ENCODE measurements at places on chromosomes 7 and 10. TPM values are rescaled to one million over a fixed set of nuclear protein-coding genes. Genes with fewer than 3 reads are reported as not detected.

DNA sequence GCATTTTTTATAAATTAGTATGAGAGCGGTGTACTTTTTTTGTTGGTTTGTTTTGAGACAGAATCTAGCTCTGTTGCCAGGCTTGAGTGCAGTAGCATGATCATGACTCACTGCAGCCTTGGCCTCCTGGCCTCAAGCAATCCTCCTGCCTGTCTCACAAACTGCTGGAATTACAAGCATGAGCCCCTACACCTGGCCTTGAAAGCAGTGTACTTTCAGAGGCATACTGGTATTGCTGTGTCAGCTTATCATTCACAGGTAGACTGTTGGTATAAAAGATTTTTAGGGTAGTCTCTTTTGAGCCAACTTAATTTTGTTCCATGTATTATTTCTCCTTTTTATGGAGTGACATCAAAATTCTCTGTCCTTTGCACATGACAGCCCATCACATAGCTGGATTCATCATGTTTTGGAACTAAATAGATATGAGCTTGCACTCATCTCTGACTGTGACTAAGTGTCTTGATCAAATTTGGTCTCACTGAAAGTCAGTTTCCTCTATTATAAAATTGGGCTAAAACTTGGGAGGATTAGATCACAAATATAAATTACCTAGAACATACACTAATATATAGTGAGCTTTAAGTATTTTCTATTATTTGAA is 12.4 kb downstream of the GNAT3 start:
- DNase-seq: peak; percentile 94
- H3K36me3 ChIP-seq: no peaks in the 10 kb centered on the region
- H3K4me3 ChIP-seq: no peak overlapping the region

GRCh38 chr10:103563231-103564115 is 70.0 kb downstream of the NEURL1 start:
- no peak overlapping the region for H3K4me3 ChIP-seq
- DNase-seq: no peak
- H3K4me1 ChIP-seq: no peaks in the 10 kb centered on the region
- peaks cover 62% of the 10 kb centered on the region for H3K27me3 ChIP-seq
- H3K27ac ChIP-seq: no peak overlapping the region

- no peaks in the 10 kb centered on the region for H3K4me1 ChIP-seq
- no peak overlapping the region for H3K4me3 ChIP-seq
- H3K27ac ChIP-seq: no peak overlapping the region
- H3K27me3 ChIP-seq: peaks cover 49% of the 10 kb centered on the region
- no peaks in the 10 kb centered on the region for H3K36me3 ChIP-seq
These were observed 18.7 kb upstream of the PTF1A start for GRCh38 chr10:23173214-23174073.

DNA sequence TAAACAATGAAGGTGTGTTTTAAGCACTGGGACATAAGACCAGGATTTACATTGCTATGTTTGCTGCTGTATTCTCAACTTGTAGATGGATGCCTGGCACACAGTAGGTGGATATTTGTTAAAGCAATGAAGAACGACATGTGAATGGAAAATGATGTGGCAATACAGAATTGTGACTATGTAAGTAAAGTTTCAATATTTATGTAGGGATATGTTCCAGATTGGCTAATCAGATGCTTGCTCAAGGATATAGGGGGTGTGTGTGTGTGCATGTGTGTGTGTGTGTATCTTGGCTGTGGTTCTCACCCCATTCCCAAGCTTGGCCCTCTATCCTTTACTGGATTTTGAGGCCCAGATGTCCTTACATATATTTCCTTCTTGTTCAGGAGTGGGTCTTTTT is 42.7 kb upstream of the LAMB1 start:
- H3K27me3 ChIP-seq: no peaks in the 10 kb centered on the region
- H3K27ac ChIP-seq: no peak overlapping the region
- H3K4me1 ChIP-seq: no peaks in the 10 kb centered on the region
- no peak overlapping the region for H3K4me3 ChIP-seq
- H3K36me3 ChIP-seq: no peaks in the 10 kb centered on the region
- DNase-seq: peak; percentile 56

- H3K27me3 ChIP-seq: no peaks in the 10 kb centered on the region
- peak overlapping the region; percentile 1 for H3K27ac ChIP-seq
- peak; percentile 85 for DNase-seq
- no peaks in the 10 kb centered on the region for H3K36me3 ChIP-seq
- peaks cover 7% of the 10 kb centered on the region for H3K4me1 ChIP-seq
These were observed 65.8 kb downstream of the PIP4K2A start for GRCh38 chr10:22648547-22648961.

- no peak for DNase-seq
- no peak overlapping the region for H3K4me3 ChIP-seq
- no peaks in the 10 kb centered on the region for H3K36me3 ChIP-seq
- no peak overlapping the region for H3K27ac ChIP-seq
- H3K27me3 ChIP-seq: no peaks in the 10 kb centered on the region
These were observed 34.4 kb upstream of the ECHDC3 start for GRCh38 chr10:11707624-11708350.

DNA sequence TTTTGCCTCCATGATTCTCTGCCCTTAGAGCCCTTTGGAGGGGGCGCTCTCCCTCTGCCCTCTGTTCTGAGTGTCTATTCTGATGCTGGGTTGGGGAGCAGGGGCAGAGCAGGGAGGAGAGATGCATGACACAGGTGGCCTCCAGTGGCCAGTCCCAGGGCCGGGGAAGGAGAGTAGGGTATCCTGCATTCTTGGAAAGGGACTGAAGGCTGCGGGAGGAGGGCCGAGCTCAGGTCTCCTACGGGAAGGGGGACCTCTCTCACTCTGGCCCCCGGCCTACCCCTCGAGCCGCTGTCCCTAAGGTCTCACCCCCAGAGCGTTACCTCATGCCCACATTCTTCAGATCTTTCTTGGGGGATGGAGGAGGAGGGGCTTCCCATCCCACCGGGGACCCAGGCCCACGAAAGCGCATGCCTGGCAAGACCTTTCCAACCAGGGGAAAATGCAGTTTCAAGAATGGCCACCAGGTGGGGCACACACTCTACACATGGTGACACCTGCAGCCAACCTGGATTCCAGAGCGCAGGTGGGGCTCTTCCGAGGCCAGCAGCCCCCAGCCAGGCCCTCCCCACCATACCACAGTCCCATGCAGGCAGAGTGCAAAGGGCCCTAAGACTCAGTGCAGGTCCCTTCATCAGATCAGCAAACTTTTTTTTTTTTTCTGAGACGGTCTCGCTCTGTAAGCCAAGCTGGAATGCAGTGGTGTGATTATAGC is 86.4 kb downstream of the MYL10 start:
- no peaks in the 10 kb centered on the region for H3K4me1 ChIP-seq
- H3K27me3 ChIP-seq: no peaks in the 10 kb centered on the region
- no peak for DNase-seq
- no peak overlapping the region for H3K4me3 ChIP-seq
- H3K36me3 ChIP-seq: no peaks in the 10 kb centered on the region

- no peak for DNase-seq
- no peaks in the 10 kb centered on the region for H3K36me3 ChIP-seq
- no peaks in the 10 kb centered on the region for H3K4me1 ChIP-seq
- H3K4me3 ChIP-seq: no peak overlapping the region
These were observed 313.3 kb downstream of the FGFR2 start for GRCh38 chr10:121284936-121285335.

DNA sequence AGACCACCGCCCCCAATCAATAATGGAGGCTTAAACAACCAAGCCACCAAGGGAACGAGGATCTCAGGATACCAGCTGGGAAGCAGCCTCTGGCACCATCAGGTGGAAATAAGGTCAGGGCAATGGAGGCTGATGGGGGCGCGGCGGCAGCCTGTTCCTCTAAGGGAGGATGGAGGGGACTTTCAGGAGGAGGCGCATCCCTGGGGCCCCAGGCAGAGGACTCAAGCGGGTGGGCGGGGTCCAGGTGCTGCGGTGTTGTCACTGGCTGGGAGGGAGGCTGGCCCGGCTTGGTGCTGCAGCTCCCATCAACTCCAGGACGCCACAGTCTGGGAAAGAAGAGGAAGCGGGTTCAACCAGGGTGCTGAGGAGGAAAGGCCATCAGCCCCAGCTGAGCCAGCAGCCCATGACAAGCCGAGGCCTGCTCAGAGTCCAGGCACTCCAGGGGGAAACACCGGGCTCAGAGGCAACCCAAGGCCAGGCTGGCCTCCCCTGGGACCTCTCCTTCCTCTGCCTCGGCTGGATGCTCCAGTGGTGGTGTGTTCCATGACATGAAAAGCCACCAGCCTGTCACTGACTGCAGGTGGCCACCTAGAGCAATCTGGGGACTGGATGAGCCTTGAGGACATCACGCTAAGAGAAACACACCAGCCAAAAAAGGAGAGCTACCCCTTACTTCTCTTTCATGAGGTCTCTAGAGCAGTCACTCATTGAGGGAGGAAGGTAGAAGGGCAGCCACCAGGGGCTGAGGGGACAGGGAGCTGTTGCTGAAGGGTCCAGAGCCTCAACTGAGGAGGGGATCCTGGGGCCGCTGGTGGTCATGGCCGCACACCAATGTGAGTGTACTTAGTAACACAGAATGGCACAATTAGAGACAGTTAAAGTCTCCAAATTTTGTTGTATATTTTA is 4.6 kb downstream of the GIGYF1 start:
- DNase-seq: no peak
- no peaks in the 10 kb centered on the region for H3K27me3 ChIP-seq
- H3K36me3 ChIP-seq: peaks cover 5% of the 10 kb centered on the region
- H3K27ac ChIP-seq: no peak overlapping the region
- peaks cover 28% of the 10 kb centered on the region for H3K4me1 ChIP-seq

DNA sequence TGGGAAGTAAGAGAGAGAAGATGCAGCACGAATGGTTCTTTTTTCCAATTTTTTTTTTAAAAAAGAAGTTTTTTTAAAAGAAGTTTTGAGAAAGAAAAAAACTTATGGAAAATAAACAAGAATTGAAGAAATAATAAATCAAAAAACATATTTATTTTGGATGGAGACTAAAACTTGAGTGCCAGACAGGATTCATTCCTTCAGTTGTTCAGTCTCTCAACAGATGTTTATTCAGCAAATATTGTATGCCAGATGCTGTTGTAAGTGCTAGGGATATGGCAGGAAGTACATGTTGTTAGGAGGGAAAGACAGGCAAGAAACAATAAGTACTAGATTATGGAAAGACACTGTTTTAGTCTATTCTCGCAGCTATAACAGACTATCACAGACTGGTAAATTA is 750.7 kb upstream of the PHF14 start:
- H3K4me1 ChIP-seq: no peaks in the 10 kb centered on the region
- H3K36me3 ChIP-seq: no peaks in the 10 kb centered on the region
- H3K4me3 ChIP-seq: no peak overlapping the region
- DNase-seq: no peak
- no peak overlapping the region for H3K27ac ChIP-seq

- H3K27ac ChIP-seq: no peak overlapping the region
- H3K4me1 ChIP-seq: no peaks in the 10 kb centered on the region
- H3K27me3 ChIP-seq: no peaks in the 10 kb centered on the region
- DNase-seq: no peak
These were observed 21.8 kb upstream of the LRRD1 start for GRCh38 chr7:92200791-92201190.

GRCh38 chr7:17633067-17633466 is 307.2 kb downstream of the SNX13 start:
- peaks cover 4% of the 10 kb centered on the region for H3K4me1 ChIP-seq
- DNase-seq: peak; percentile 70
- H3K27ac ChIP-seq: no peak overlapping the region
- H3K36me3 ChIP-seq: no peaks in the 10 kb centered on the region
- no peaks in the 10 kb centered on the region for H3K27me3 ChIP-seq

GRCh38 chr7:47724335-47724982 is 142.5 kb upstream of the TNS3 start:
- no peaks in the 10 kb centered on the region for H3K36me3 ChIP-seq
- no peak overlapping the region for H3K4me3 ChIP-seq
- peak overlapping the region; percentile 49 for H3K27ac ChIP-seq
- peaks cover 17% of the 10 kb centered on the region for H3K4me1 ChIP-seq

DNA sequence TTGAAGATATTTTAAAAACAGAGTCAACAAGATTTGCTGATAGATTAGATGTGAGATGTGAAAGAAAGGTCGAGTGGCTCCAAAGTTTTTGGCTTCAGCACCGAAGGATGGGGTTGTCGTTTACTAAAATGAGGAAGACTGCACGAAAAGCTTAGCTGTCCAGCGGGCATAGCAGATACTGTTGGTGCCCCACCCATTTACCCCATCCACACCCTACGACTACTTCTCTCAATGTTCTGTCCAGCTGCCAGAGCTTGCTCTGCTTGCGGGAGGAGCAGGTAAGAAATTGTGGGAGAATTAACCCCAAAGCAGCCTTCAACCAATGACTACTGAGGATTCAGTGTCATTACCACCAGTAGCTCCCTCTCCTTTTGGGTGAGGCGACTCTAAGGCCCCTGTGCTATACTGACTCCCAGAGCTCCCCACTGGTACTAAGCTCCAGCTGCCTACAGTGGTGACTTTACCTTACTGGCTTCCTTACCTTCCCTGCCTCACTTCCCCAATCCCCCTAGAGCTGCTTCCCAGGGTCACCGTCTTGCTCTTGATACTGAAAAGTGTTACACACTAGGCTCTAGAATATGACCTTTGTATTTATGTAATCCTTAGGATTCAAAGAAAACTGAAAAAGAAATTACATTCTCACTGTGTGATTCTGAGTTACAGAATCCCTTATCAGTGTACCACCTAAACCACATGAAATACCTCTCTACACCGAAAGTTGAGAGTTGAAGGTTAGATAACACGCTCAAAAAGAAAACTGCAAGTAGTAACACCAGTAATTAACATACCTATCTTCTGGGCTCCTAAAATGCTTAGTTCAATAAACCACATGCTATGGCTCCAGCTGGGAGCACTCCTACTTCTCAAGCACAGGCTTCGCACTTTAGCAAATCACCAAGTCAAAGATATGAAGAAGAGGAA is 22.3 kb downstream of the CACUL1 start:
- DNase-seq: peak; percentile 7
- no peak overlapping the region for H3K27ac ChIP-seq
- no peaks in the 10 kb centered on the region for H3K36me3 ChIP-seq
- H3K4me1 ChIP-seq: no peaks in the 10 kb centered on the region

DNA sequence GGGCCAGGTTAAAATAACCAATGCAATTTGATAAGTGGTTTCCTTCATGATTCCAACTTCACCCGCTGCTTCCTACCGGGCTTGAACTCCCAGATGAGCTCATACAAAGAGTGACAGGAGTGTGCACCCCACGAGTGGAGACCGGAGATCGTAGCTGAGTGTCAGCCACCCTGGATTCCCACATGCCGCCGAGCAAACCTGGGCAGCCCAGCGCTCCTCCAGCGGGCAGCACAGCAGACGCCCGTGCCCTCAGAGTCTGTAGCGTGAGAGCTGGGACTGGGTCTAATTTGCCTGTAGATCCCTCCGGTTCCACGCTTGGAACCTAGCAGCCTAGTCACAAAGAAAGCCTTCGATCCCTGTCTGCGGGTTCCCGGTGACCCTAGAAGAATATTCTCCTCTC is 476.1 kb upstream of the MGMT start:
- H3K36me3 ChIP-seq: no peaks in the 10 kb centered on the region
- H3K27me3 ChIP-seq: no peaks in the 10 kb centered on the region
- H3K4me3 ChIP-seq: no peak overlapping the region
- H3K27ac ChIP-seq: no peak overlapping the region
- no peaks in the 10 kb centered on the region for H3K4me1 ChIP-seq
- DNase-seq: no peak

- DNase-seq: no peak
- no peaks in the 10 kb centered on the region for H3K36me3 ChIP-seq
- no peak overlapping the region for H3K4me3 ChIP-seq
- no peaks in the 10 kb centered on the region for H3K4me1 ChIP-seq
These were observed 356.0 kb upstream of the MYO3A start for GRCh38 chr10:25578061-25578460.

Gene TRA2A
- total RNA-seq: 86.0 TPM

Gene HOXA3
- total RNA-seq: not detected

Gene AKR1C1
- total RNA-seq: 1.3 TPM

Gene SEMA3A
- 31.3 TPM for total RNA-seq

Gene EPDR1
- 23.6 TPM for total RNA-seq
